ENCODE measurements at places on chromosomes 2 and 18. TPM values are rescaled to one million over a fixed set of nuclear protein-coding genes. Genes with fewer than 3 reads are reported as not detected.

- peak; percentile 13 for DNase-seq
These were observed 21.7 kb downstream of the LBH start for GRCh38 chr2:30252723-30253701.

GRCh38 chr18:14085770-14086457 lies 46.3 kb downstream of the ZNF519 start:
- DNase-seq = no peak

GRCh38 chr2:60541056-60541651 lies 12.3 kb downstream of the BCL11A start:
- no peak for DNase-seq

KLHL14 gene
- polyA plus RNA-seq = not detected

ACTR1B gene
- 12.0 TPM for polyA plus RNA-seq

GPR39 gene
- polyA plus RNA-seq = not detected

SCN3A gene
- not detected for polyA plus RNA-seq

DNA sequence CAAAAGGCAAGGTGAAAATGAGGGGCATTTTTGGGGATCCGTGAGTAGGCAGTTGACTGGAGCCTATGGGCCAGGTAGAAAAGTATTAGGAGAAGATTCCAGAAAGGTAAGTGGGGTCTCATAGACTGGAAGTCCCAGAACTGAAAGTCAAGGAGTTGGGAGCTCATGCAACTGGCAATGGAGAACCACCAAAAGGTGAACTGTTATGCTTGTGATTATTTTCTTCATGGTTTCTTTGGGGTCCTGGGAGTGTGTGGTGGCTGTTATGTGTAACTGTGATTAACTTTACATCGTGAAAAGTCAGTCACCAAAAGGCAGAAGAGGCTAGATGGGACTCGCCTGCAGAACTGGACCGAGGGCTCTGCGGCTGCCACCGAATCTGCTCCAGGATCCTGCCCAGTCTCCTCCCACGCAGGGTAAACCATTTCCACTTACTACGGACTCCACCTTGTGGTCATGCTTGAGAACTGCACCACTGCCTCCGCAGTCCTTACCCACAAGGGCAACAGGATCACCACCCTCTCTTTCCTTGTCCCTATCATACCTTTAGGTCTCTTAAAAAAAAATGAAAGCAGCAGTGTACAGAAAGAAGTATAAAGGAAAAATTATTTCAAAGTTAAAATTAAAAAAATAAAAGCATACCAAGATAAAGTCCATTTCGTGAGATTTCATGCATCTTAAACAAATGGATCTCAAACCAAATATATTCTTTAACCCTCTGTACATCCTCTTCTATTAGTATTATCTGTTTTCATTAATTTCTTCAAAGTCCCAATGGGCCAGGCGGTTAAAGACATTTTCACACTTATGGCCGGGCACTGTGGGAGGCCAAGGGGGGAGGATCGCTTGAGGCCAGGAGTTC lies 15.6 kb upstream of the CEP68 start:
- DNase-seq = peak; percentile 69

PLEK gene
- polyA plus RNA-seq = 7.3 TPM

DNA sequence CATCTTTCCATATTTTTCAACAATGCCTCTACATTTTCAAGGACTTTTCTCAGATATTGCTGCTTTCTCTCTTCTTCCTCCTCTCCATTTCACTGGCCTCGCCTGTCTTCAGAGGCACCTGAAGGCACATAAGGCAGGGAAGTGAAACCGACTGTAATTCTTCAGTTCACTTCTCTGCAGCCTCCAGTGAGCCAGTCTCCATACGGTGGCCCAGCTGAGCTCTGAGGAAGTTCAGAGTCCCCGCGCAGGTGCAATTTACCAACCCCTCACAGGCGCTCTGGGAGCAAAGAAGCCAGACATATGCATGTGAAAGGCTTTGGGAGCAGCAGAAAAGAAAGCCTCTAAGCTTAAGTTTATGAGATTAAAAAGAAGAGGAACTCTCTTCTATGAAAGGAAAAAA lies 12.4 kb downstream of the KLHL14 start:
- DNase-seq = no peak

DNA sequence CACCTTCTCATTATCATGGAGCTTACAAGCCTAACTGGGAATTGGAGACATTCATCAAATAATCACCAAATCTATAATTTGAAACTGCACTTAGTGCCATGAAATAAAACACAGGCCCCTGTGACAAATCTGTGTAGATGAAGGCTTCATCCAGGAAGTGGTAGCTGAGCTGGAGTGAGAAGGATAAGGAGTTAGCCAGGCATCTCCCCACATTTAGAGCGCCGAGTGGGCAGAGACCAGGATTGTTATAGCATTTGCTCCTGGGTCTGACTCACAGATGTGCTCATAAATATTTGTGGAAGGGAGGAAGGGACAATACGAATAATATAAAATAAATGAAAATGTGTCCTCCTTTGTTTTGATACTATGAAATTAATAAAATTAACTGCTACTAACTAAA lies 2.5 kb upstream of the MAT2A start:
- no peak for DNase-seq

- no peak for DNase-seq
These were observed 196.1 kb upstream of the CTAGE1 start for GRCh38 chr18:22613788-22614187.

DNA sequence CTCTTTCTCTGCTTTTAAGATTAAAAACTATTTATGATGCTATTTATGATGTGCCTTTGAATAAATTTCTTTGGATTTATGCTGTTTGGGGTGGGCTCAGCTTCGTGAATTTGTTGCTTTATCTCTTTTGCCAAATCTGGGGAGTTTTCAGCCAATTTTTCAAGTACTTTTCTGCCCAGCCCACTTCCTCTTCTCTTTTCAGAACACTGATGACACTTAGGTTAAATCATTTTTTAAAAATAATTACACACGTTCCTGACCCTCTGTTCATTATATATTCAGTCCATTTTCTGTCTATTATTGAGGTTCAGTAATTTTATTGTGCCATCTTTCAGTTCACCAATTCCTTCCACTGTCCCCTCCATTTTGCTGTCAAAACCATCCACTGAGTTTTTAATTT lies 14.8 kb upstream of the BCL2L11 start:
- DNase-seq = no peak

DNA sequence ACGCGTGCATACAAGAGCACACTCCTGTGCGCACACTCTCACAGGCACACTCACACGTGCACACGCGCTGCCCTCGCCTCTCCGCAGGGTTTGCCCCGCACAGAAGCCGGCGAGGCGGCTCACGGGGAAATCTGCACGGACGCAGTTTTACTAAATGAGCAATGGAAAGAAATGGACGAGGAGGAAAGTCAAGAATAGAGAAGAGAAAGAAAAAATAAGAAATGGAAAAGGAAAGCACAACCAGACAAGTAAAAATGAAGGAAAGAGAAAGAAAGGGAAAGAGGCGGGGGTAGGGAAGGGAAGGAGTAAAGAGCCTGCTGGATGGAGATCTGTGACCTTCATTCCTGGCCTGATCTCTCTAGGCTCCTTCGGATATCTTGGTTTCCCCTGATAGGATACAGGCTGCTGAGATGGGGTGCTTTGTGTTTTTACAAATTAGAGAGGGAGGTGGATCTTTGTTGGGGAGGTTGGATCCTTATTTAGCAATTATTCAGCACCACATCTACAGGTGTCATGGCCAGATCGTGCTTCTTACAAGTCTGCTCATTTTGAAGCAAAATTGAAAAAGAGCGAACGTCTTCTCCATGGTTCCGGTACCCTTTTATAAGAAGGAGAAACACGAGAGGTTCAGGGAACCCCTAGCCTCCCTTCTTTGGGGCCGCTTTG lies 693 bp upstream of the LRP2 start:
- DNase-seq = peak; percentile 48

SULT1C2 gene
- not detected for polyA plus RNA-seq

WDR35 gene
- 2.5 TPM for polyA plus RNA-seq

GRCh38 chr2:32264422-32265105 lies at the start of gene NLRC4:
TSS of gene NLRC4 (minus strand) at chr2:32264886. CDS start at chr2:32256775, 8,111 bp downstream.
- DNase-seq = no peak

- no peak for DNase-seq
These were observed 35.5 kb upstream of the UPP2 start for GRCh38 chr2:158066046-158066713.

ZSWIM2 gene
- polyA plus RNA-seq = not detected

GCFC2 gene
- 28.7 TPM for polyA plus RNA-seq

ITPRID2 gene
- polyA plus RNA-seq = 7.0 TPM

- DNase-seq = no peak
These were observed 668.2 kb upstream of the HS6ST1 start for GRCh38 chr2:128986867-128987268.

- DNase-seq = no peak
These were observed 276.8 kb upstream of the HDAC4 start for GRCh38 chr2:239677453-239678185.

GRCh38 chr2:229661478-229661877 lies 52.9 kb downstream of the DNER start:
- no peak for DNase-seq

- no peak for DNase-seq
These were observed 26.9 kb upstream of the KCTD1 start for GRCh38 chr18:26574958-26575864.

DNA sequence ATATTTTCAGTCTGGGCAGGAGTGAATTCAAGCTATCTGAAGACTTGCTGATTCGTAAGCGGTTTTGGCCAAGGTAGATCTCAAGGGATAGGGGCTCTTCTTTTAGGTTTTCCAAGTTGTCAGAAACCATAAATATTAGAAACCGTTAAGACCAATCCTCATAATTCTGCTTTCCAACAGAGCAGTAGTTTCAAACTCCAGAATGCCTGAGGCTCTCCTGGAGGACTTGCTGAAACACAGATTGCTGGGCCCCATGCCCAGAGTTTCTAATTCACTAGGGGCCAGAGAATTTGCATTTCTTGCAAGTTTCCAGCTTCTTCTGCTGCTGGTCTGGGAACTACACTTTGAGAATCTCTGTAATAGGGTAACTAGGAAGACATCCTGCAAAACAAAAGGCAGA lies 1855.7 kb upstream of the CELF4 start:
- no peak for DNase-seq

GKN1 gene
- not detected for polyA plus RNA-seq

WDR12 gene
- 16.5 TPM for polyA plus RNA-seq

TMEFF2 gene
- polyA plus RNA-seq = not detected

- DNase-seq = no peak
These were observed 44.3 kb downstream of the ZC3H15 start for GRCh38 chr2:186530314-186530713.

DNA sequence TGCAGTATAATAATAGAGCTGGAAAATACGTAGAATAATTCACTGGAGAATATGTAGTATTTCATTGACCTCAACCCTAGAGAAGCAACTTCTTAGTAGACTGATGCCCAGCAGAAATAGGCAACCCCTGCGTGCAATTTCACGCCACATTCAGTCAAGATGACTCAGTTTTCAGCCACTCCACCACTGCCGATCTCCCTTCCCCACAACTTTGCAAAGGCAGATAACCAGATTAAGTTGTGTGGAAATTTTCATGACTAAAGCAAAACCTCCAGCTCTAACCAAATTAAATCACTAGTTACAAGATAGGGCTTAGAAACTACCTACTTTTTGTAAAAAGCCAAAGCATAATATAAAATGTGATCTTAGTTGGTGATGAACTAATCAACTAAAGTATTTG lies 63.3 kb upstream of the STK17B start:
- DNase-seq = no peak

GRCh38 chr18:68387246-68387645 lies 327.7 kb downstream of the TMX3 start:
- DNase-seq = no peak

POTEI gene
- polyA plus RNA-seq = not detected

AMER3 gene
- not detected for polyA plus RNA-seq

GRCh38 chr2:218557941-218558340 lies 10.2 kb downstream of the USP37 start:
- no peak for DNase-seq

MAB21L4 gene
- polyA plus RNA-seq = not detected

TLX2 gene
- 0.33 TPM for polyA plus RNA-seq

GRCh38 chr2:42337846-42338566 lies 23.0 kb downstream of the COX7A2L start:
- no peak for DNase-seq

CDK15 gene
- polyA plus RNA-seq = not detected

ACTG2 gene
- polyA plus RNA-seq = not detected

GRCh38 chr2:111691164-111691875 lies 192.7 kb downstream of the ANAPC1 start:
- no peak for DNase-seq

- no peak for DNase-seq
These were observed 95.0 kb downstream of the PRPF40A start for GRCh38 chr2:152622219-152622618.

- DNase-seq = peak; percentile 23
These were observed 85.5 kb upstream of the CYP26B1 start for GRCh38 chr2:72233211-72233610.

DNA sequence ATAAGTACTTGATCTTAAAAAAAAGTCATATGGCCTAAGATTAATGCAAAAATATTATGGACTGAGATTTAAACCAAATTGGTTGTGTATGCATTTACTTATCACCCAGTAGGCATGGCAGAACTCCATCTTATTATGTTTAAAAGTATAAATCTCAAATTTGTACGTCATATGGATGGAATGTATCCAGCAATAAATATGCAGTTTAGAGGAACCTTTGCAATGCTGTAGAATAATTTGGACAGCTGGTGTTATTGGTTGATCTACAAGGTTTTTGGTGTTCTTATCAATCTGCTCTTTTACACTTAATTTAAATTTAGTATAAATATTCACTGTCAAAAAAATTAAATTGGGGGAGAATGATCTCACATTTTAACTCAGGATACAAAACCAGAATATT lies 640.2 kb downstream of the SATB2 start:
- no peak for DNase-seq
